ENCODE measurements at places on chromosomes 5 and 9. TPM values are rescaled to one million over a fixed set of nuclear protein-coding genes. Genes with fewer than 3 reads are reported as not detected.

Gene PROB1
- polyA plus RNA-seq = 0.03 TPM

Gene ASPN
- not detected for polyA plus RNA-seq

Gene AK8
- polyA plus RNA-seq = 0.25 TPM

DNA sequence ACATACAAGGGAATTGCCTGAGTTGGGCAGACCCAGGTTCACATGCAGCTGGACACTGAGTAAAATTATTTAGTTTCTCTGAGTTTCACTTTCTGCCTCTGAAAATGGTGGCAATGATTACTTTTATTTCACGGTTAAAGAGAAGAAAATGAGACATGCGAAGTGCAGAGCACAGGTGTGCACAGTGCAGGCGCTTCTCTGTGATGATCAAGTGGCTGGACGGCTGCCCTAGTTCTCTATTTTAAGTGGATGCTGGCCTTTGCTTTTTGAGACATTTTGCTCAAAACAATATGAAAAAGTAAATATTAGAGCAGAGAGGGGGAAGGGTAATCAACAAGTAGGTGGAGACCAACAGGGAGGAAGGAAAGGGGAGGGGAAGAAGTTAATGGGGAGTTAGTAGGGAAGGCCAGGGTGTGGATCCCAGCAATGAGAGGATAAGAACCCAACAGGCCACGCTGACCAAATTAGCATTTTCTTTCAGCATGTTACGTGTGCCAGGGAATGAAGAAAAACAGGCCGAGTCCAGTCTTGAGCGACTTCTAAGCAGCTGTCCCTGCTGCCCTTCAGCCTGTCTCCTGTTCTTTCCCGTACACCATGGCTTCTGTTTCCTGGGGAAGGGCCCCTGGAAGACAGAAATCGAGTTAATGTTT, 16.1 kb downstream of the SNX18 start:
- no peak for DNase-seq

DNA sequence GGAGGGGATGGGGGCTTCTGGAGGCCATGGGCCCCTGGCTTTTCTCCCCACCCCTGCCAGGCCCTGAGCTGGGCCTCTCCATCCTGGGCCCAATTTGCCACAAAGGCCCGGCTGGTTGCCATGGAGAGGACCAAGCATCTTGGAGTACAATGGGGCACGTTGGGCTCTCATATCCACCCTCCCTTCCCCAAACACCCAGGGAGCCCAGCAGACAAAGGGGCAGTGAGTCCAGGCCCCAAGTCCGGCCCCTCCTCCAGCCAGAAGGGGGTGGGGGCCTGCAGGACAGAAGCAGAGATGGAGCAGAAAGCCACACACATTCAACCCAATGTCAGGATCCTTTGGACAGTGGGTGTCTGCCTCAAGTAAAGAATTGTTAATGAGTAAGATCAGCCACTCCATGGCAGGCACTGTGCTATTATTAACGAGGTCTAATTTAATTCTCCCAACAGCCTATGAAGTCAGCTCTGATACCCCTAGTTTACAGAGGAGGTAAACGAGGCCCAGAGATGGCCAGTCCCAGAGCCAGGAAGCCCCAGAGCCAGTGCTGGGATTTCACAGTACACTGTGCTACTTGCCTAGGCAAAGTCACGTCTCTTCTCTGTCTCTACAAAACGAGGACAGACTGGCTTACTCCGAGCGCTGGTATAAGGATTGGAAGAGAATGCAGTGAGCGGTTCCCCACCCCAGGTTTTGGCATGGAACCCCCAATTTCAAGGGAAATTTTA, 2.3 kb downstream of the CRB2 start:
- DNase-seq = no peak

GRCh38 chr5:22998774-22999173, 145.6 kb upstream of the CDH12 start:
- DNase-seq = no peak

- no peak for DNase-seq
Measured at GRCh38 chr9:78479441-78479840, 182.5 kb downstream of the PSAT1 start.

DNA sequence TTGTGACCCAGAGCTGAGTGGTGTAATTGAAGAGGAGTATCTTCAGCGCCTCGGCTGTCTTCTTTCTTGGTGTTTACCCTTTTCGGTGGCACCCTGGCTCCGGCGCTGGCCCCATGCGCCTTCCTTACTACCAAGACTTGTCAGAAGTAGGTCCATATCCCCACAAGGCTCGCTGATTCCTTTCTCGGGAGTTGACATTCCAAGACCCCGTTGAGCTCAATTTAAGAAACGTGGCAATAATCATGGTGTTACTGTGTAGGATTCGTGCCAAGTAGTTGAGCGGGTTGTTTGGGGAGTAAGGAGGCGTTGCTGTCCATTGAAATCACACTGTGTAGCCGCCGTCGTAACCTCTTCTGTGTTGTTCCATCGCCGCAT, 795 bp downstream of the NDUFAF2 start:
- peak; percentile 55 for DNase-seq

GRCh38 chr5:146009020-146009419, 72.6 kb downstream of the SH3RF2 start:
- no peak for DNase-seq

DNA sequence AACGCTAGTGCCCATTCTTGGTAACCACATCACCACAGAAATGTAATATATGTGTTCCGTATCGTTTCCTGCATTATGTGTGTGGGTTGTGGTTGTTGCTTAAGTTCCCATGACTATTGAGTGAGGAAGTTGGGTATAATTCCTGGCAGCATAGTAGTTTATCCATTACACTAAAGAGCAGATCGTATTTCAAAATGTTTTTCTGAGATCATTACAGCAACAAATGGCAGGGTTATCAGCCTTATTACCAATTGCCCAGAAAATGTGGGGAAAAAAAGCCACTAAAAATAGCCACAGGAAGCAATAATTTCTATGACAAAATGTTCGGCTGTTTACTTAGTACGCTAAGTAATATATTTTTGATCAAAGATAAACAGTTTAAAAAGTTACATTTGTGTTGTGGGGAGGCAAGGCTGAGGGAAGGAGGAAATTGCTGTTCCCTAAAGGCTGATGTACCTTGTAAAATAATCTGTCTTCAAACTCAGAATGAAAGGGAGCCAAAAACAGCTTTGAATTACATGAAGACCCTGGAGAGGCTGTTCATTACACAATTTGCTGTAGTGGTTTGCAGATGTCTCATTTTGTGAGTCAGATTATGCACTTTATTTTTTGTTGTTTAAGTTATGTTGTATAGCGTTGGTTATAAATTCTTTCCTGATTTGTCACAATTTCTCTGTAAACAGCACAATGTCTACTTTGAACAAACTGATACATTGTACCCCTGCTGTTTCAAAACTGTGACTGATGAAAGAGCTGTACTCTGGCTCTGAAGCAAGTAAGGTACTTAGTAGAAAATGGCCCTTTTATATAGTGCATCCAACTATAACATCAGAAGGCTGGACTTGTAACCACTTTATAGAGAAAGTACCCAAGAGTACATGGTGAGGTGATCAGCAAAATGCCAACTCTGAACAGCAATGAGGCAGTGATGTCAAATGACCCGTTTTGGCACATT, 1028.5 kb downstream of the NR2F1-AS1 start:
- DNase-seq = peak; percentile 93

DNA sequence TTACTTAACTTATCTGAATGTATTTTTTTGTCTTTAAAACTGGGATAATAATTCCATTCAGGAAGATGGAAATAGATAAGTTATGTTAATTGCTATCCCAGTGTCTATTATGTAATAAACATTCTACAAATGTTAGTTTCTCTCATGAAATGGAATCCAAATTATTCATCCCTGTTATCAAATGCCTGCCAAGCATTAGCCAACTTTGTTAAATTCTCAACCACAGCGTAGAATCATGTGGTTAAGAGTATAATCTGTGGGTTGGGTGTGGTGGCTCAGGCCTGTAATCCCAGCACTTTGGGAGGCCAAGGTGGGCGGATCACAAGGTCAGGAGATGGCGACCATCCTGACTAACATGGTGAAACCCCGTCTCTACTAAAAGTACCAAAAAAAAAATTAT, 912.9 kb upstream of the SEMA6A start:
- no peak for DNase-seq

- DNase-seq = no peak
Measured at GRCh38 chr9:23823986-23824829, 1.8 kb downstream of the ELAVL2 start.

- DNase-seq = no peak
Measured at GRCh38 chr5:62342476-62342837, 36.5 kb downstream of the KIF2A start.

- DNase-seq = no peak
Measured at GRCh38 chr5:163631856-163632255, 126.4 kb downstream of the MAT2B start.

DNA sequence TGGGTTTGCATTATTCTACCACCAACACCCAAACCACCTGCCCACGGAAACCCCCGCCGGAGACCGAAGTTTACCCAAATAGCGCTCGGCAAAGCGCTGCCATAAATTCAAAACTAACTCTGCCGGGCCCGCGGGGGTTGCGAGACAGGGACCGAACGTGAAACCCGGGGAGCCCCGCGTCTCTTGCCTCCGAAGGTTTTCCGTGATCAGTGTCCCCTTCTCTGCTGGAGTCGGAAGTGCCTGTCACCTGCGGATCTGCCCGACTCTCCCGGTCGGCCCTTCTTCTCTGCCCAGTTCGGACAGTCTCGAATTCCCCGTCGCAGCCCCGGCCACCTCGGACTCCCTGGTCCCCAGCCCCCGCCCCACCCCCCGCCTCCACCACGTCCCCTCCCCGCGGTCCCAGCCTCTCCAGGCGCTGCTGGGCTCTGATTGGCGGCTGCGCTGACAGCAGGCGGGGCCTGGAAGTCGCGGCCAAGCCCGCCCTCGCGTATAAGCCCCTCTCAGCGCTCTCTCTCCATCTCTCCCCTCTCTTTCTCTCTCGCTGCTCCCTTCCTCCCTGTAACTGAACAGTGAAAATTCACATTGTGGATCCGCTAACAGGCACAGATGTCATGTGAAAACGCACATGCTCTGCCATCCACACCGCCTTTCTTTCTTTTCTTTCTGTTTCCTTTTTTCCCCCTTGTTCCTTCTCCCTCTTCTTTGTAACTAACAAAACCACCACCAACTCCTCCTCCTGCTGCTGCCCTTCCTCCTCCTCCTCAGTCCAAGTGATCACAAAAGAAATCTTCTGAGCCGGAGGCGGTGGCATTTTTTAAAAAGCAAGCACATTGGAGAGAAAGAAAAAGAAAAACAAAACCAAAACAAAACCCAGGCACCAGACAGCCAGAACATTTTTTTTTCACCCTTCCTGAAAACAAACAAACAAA, at the start of gene RORB:
Gene RORB (plus strand): TSS at position 517 of the 929 bp plus-strand sequence. CDS start 642 bp downstream, outside the sequence.
- peak; percentile 53 for DNase-seq

DNA sequence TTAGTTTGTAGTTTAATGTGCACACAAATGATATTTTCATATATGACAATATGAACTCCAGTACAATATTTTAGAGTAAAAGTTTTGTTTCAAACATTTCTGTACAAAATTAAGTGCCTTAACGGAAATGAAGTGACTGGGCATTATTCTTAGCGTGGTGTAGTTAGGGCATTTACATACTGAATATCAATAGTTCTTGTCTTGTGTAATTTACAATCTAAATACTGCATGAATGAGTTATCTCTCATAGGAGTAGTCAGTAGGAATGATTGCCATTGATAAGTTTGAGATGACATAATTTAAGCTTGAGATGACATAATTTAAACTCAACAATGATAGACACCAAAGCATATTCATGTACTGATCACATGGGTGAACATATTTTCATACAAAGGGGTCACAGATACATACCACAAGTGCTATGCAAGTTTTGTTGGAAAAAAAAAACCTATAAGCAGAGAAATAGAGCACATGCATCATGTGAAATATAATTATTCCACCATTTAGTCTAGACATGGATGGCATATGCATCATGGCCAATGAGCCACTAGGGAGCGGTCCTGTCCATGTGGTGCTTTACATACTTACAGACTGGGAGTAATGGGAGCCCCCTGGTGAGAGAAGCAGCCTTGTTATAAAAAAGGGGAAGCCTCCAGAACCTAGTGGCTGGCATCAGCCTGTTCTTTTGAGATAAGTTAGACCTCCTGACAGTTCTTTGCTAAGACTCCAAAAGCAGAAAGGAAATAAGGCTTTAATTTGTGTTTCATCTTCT, 1523.9 kb downstream of the MAT2B start:
- no peak for DNase-seq

GRCh38 chr5:147290261-147290660, 55.4 kb downstream of the STK32A start:
- DNase-seq = no peak
